Activated naive CD4-positive, alpha-beta T cell treated with anti-CD3 and anti-CD28 coated beads, Interleukin-2, amount 50 U/mL, for 72 hours (primary cell): ENCODE measurements at places on chromosomes 12 and 14. TPM values are rescaled to one million over a fixed set of nuclear protein-coding genes. Genes with fewer than 3 reads are reported as not detected.

The NAA30 gene
- total RNA-seq = 15.7 TPM

The CLEC6A gene
- total RNA-seq = not detected

The GPD1 gene
- total RNA-seq = 0.35 TPM

The RNASE3 gene
- not detected for total RNA-seq

The NRL gene
- 2.9 TPM for total RNA-seq

The CHST11 gene
- total RNA-seq = 20.0 TPM

The HHIPL1 gene
- 0.32 TPM for total RNA-seq

The CD4 gene
- 244 TPM for total RNA-seq

The MYF5 gene
- not detected for total RNA-seq

The OR8S1 gene
- total RNA-seq = not detected

The CRY1 gene
- total RNA-seq = 12.6 TPM

The CLEC4E gene
- not detected for total RNA-seq

The KRT2 gene
- not detected for total RNA-seq

The LLPH gene
- total RNA-seq = 27.2 TPM

The ASCL1 gene
- not detected for total RNA-seq

The B3GNT4 gene
- total RNA-seq = 5.5 TPM

The PRH2 gene
- total RNA-seq = not detected

The ASB2 gene
- total RNA-seq = 50.0 TPM

The DICER1 gene
- 48.7 TPM for total RNA-seq

The PRR4 gene
- total RNA-seq = 0.48 TPM

The TSPAN11 gene
- not detected for total RNA-seq

The TMEM132D gene
- not detected for total RNA-seq

The LRP1-AS gene
- total RNA-seq = not detected

The KANSL2 gene
- total RNA-seq = 58.5 TPM

The MYH7 gene
- not detected for total RNA-seq

The SCNN1A gene
- total RNA-seq = 1.1 TPM

The EIF5 gene
- total RNA-seq = 154 TPM

The OS9 gene
- 87.1 TPM for total RNA-seq

The SLC7A8 gene
- total RNA-seq = 1.2 TPM

The PMCH gene
- 0.35 TPM for total RNA-seq
